Nucleus accumbens (tissue), 56 donors: ENCODE measurements at places on chromosomes 7 and 10.

DNA sequence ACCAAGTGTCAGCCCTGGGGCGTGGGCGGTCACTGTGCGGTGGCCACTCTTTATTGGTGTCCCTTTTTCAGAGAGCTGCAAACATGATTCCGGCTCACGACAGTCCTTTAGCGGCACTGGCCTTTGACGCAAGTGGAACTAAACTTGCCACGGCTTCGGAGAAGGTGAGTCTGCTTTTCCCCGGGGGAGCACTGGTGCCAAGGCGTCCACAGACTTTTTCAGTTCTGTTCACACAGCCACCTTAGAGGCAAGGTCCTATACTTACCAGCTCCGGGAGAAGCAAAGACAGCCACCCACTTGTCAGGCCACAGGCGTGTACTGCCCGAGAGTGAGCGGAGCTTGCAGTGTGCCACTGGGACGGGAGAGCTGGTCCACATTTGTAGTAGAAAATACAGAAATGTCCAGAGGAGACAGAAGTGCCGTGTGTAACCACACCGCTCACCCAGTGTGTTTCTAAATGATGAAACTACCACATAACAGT, 27.9 kb downstream of the WIPI2 start:
- DNase-seq: no peak

GRCh38 chr7:47354071-47354470, 227.8 kb downstream of the TNS3 start:
- DNase-seq: no peak

DNA sequence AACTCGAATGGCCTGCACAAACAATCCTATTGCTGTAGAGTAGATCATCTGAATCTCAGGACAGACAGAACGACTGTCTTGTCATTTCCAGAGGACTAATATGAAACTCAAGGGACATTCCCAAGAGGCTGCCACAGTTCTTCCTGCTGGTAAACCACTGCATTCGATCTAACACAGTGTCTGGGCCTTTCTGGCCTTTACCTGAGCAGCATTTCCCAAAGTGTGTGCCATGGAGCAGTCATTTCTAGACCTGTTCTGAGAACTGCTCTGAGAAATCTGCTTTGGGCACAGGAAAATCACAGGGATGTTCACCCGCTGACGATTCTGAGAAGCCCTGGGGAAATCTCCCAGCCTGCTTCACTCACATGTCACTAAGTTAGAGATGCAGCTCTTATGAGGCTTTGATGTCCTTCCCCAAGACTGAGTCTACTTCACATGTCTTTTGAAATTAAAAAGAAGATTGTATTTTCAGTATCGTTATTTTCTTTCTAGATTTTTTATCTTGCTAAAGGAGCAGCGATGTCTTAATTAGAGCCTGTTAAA, 18.4 kb downstream of the GPNMB start:
- DNase-seq: no peak

- no peak for DNase-seq
These were observed 6.6 kb upstream of the ZNF786 start for GRCh38 chr7:149097088-149097487.

DNA sequence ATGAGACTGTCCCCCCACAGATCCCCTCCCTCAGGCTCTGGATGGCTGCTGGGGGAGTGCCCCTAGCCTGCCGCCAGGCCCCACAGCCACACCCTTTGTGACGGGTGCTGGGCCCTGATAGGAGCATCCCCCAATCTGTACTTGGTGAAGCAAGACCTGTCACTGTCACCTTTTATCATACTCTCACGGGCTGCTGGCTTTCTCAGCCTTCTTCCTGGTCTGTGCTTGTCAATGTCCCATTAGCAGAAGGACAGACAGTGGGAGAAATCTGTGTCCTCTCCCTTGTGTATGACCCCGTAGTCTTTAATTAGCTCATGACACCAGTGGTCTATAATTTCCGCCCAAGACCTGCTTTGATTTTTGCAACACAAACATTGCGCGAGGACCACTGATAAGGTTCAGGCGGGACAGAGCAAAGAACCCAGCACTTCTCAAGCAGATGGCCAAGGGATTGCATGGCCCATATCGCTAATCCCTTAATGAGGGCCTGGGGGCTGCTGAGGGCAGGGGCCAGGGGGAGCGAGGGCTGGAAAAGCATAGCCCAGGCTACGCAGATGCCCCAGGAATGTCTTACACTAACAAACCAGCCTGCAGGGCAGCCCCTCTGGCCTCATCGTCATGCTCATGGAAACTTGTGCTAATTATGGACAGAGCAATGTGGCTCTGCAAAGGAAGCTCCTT, 127.8 kb downstream of the PTPN20 start:
- DNase-seq: no peak

- no peak for DNase-seq
These were observed 8.8 kb downstream of the MXI1 start for GRCh38 chr10:110216240-110216639.

GRCh38 chr7:38817526-38817925, 91.5 kb downstream of the VPS41 start:
- no peak for DNase-seq

- no peak for DNase-seq
These were observed 186.6 kb downstream of the GRID1 start for GRCh38 chr10:86179961-86180360.

DNA sequence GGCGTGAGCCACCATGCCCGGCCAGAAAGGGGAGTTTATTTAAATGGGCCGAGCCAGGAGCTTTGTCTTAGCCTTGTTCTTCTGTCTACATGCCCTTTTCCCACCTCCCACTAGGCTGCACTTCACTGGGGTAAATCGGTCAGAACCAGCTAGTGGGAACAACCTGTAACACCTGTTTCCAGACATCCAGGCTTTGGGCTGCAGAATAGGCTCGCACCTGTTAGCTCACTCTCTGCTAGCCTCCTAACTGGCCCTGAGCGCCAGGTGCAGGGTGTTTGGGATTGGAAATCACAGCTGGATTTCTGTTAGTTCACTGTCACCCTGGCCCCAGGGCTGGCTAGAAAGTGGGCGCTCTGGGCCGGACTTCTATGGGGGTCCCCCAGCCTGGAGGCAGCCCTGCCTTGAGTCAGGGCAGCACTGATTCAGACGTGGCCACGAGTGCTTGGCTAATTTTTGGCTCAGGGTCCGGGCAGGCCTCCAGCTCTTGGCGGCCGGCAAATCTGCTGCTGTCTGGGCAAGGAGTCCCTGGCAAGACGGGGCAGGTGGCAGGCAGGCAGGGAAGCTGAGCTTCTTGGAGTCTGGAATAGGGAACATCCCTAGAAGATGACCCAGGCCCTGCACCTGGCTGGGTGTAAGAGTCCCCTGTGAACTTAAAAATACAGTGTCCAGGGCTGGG, 48.6 kb downstream of the GTF2IRD1 start:
- DNase-seq: peak; percentile 34

DNA sequence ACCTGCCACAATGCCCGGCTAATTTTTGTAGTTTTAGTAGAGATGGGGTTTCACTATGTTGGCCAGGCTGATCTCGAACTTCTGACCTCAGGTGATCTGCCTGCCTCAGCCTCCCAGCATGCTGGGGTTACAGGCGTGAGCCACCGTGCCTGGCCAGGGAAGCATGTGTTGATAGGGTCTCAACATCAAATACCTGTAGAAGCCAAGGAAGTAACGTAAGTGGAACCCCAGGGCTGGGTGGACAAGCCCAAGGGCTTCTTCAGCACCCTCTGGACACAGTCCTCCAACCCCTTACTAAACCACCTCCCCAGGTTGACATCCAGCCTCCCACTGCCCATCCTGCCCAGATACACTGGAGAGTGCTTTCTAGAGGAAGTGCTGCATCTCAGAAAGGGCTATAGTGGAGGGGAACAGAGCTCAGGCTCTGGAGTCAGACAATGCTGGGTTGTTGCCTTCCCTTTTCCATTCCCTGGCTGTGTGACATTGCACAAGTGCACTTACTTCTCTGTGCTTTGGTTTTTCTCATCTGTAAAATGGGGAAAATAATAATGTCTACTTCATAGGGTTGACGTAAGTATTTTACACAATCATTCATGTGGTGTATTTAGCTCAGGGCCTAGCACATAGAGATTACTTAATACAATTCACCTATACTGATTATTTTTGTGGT, 73.9 kb upstream of the KAT6B start:
- DNase-seq: no peak
